ENCODE measurements at places on chromosomes 2 and 18. TPM values are rescaled to one million over a fixed set of nuclear protein-coding genes. Genes with fewer than 3 reads are reported as not detected.

UGT1A3 gene
- not detected for polyA plus RNA-seq

COL3A1 gene
- 1.3 TPM for polyA plus RNA-seq

TET3 gene
- polyA plus RNA-seq: 19.6 TPM

OTOS gene
- not detected for polyA plus RNA-seq

UGT1A10 gene
- not detected for polyA plus RNA-seq

KCNF1 gene
- polyA plus RNA-seq: 12.9 TPM

SLC30A3 gene
- polyA plus RNA-seq: not detected

DSG4 gene
- polyA plus RNA-seq: not detected

KIF1A gene
- polyA plus RNA-seq: 89.2 TPM

CDH2 gene
- polyA plus RNA-seq: 193 TPM

TCF23 gene
- not detected for polyA plus RNA-seq

DLGAP1 gene
- 4.5 TPM for polyA plus RNA-seq

PARD3B gene
- polyA plus RNA-seq: 0.36 TPM

C1QL2 gene
- not detected for polyA plus RNA-seq

HTR2B gene
- not detected for polyA plus RNA-seq

All from neural cell (in vitro differentiated cells).